Forelimb muscle (tissue), 1 donor: ENCODE measurements at places on chromosomes 16 and 17.

GRCh38 chr16:78220571-78220970 lies 121.1 kb downstream of the WWOX start:
- no peak for DNase-seq

GRCh38 chr16:50068550-50068949 lies 2.8 kb downstream of the HEATR3 start:
- no peak for DNase-seq

DNA sequence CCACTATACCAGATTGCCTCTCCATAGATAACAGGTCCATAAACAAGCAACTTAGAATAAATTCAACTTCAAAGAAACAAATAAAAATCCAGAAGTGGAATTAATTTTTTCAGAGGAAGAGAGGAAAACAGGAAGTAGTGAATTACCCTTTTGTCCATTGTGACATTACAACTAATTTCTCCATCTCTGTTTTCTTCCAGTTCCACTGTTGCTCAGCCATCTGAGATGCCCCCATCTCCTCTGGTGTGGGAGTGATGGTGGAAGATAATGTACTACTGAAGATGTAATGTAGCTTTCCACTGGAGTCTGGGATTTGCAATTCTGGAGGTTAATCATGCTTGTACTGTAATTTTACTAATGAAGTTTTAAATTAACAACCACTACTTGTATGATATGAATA lies 124.6 kb upstream of the TMEM97 start:
- DNase-seq: no peak

DNA sequence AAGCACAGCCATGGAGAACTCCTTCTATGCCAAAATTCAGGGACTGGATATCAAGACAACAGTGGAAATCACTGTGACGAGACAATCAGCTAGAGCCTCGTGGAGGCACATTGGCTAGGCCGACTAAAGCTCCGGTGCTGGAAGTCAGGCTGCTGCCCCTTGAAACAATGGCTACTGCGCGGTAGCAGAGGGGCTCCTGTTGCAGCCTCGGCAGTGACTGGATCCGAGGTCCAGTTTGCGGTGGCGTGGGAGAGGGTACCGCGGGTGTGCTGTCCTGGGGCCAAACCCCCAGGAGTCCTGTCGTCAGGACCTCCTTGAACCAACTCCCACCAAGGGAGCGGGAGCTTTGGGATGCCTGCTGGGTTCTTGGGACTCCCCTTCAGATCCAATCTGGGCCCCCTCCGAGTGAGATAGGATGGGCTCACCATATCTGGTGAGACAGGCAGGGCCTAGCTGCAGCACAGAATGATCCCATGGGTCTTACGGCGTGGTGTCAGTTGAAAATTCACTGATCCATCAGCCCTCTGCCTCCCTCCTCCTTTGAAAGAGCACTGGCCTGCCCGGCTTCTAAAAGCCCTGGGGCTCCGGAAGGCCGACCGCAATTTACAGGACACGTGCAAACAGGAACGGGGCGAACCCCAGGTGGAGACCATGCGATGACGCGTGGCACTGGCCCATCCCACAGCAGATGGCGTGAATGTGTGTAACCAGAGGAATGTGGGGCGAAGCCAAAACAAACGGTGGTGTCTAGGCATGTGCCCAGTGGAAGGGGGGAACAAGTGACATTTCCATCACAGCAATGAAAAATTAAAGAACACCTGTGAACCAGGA lies 15.8 kb upstream of the KCNJ18 start:
- no peak for DNase-seq

- DNase-seq: no peak
These were observed 39.6 kb downstream of the WSB1 start for GRCh38 chr17:27333410-27333980.

- DNase-seq: no peak
These were observed 170.3 kb downstream of the SLC39A11 start for GRCh38 chr17:72922219-72922618.

DNA sequence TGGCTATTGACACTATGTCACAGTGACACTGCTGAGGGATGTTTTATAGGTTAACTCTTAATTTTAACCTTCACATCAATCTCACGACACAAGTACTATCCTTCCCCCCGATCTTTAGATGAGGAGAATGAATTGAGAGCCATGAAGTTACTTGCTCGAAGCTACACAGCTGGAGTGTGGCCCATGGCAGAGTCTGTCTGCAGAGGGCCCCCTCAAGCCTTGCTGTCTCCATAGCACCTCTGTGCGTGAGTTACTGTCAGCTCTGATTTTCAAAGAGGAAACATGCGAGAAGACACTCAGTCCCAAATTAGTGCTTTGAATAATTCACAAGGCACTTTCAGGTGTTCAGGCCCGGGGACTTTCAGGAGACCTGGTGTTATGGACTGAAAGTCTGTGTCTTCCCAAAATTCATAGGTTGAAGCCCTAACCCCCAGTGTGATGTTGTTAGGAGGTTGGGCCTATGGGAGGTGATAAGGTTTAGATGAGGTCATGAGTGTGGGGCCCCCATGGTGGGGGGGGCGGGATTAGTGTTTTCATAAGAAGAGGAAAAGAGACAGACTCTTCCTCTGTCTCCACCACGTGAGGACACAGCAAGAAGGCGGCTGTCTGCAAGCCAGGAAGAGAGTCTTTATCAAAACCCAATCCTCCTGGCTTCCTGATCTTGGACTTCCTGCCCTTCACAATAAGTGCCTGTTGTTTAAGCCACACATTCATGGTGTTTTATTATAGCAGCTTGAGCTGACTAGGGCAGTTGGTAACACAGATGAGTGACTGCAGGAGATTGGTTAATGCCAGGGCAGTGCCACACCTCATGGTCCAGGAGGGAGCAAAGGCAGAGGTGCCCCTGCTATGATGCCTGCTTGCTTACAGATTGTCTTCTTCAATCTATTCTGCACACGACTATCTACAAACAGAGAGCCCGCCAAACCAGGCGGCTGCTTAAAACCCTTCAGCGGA lies 281.8 kb downstream of the HAPSTR1 start:
- no peak for DNase-seq

GRCh38 chr17:2271985-2272702 lies 31.4 kb downstream of the SMG6 start:
- DNase-seq: no peak

DNA sequence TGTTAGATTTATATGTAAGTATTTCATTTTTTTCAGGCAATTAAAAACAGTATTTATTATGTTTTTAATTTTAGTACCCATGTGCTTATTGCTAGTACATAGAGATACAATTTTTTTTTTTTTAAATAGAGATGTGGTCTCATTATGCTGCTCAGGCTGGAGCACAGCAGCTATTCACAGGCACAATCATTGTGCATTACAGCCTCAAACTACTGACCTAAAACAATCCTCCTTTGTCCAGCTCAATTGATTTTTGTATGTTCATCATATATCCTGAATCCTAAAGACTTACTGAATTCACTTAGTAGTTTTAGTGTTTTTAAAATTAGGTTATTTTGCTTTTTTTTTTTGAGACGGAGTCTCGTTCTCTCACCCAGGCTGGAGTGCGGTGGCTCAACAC lies 26.3 kb downstream of the SPECC1 start:
- DNase-seq: no peak

GRCh38 chr16:12100124-12100647 lies 123.7 kb downstream of the SNX29 start:
- DNase-seq: no peak

DNA sequence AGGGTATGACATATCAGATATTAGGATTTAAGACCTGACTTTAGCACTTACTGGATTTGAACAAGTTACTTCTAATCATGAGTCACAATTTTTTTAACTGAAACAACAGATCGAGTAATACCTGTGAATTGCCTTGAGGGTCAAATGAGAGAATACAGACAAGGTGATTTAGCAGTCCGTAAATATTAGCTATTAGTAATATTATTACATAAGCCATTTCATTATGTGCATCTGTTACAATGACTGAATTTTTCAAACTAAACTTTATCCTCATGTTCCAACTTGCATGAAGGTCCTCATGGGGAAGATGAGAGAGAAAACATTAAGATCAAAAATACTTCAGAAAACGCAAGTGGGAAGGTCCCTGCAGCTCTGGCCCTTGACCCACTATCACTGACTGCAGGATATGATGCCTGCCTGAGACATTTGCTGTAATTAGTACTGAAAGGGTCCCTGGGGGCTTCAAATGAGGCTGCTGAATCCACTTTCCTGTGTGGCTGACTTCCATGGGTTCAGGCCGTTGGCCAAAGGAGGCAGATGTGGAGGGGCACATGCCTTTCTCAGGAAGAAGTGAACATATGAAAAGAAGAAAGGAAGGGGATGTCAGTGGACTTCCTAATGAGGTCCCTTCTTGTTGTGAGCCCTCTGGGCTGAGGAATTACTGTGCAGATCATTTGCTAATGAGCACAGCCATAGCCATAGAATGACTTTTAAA lies 441.7 kb downstream of the CDH11 start:
- no peak for DNase-seq

GRCh38 chr17:28972437-28972836 lies 21.1 kb upstream of the PHF12 start:
- no peak for DNase-seq
